ENCODE measurements at places on chromosomes 3 and 15.

- DNase-seq: no peak
These were observed 195.8 kb downstream of the SHQ1 start for GRCh38 chr3:72652395-72652794.

DNA sequence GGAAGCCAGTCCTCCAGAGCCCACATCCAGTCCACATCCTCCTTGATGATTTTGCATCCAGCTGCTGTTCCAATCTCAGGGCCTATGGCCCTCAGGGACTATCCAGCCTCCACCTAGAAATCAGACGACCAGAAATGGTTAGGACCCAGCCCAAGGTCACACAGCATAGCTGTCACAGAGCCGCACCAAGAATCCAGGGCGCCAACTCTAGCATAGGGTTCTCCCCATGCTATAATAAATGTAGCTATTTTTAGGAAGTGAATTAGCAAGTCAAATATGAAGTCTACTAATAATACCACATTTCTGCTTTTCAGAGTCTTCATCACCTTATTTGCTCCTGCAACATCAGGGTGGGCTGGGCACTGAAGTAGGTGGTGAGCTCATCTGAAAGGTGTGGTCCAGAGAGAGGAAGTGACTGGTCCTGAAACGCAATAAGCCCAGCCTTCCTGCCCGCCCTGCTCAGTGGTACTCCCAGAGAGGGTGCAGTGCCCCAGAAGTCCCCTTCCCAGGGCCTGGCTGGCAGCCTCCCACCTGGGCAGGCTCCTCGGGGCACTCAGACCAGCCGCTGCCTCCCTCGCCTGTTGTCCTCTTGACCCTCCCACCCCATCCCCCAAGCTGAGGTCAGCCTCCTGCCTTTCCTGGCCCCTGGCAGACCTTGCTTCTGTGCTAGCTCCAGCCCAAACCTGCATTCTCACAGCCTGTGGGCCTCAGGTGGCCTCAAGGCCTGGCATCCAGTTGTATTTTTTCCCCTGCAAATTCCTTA lies 17.6 kb upstream of the CYP11A1 start:
- no peak for DNase-seq

DNA sequence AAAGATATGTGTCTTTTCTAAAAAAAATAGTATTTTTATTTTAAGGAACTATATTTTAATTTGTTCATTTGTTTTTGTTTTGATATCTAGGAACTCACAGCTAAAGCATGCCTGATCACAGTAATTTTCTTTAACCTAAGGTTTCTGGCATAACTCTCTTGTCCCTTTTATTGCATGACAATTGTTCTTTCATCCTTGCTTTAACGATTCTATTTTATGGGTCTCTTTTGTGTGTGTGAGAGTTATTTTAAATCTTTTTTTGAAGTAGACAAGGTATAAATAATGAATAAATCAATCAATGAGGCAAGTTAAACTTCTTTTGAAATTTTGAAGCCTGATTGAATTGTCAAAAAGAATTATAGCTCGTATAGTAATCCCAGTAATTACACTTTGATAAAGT lies 747.8 kb upstream of the GOLIM4 start:
- DNase-seq: no peak

DNA sequence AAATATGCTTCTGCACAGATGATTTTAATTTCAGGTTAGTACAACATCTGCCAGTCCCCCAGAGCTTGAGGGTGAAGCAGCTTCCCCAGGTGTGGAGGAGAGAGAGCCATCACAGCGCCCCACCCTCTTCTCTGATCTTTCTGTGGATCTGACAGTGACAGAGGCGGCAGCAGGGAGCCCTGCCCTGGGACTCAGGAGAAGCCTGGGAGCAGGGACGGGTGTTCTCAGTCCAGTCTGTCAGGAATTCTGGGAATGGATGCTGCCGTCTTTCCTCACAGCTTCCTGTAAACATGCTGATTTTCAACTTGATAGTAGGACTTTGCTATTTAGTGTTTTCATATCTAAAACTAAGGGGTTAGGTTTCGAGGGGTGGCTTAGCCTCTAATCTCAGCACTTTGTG lies 11.4 kb upstream of the RAB8B start:
- DNase-seq: no peak

- DNase-seq: no peak
These were observed 333.8 kb downstream of the PDCD6IP start for GRCh38 chr3:34132069-34132692.

- DNase-seq: no peak
These were observed 150.5 kb upstream of the ZNF385D start for GRCh38 chr3:21901484-21901883.

DNA sequence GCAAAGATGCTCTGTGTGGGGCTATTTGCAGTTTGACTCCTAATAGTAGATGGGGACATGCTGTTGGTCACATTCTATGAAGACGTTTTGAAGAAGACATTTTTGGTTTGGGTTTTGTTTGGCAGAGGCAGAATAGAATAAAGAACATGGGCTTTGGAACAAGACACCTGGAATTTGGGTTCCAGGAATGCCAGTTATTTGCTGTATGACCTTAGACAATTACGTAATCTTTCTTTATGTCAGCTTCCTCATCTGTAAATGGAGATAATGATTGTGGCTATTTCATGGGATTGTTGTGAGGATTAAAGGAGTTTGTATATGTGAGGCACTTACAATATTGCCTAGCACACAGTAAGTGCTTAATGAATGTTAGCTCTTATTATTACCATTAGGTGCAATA lies 91.6 kb downstream of the MESD start:
- DNase-seq: no peak

- no peak for DNase-seq
These were observed 213.5 kb downstream of the CPNE4 start for GRCh38 chr3:131821191-131821762.

GRCh38 chr3:26625187-26625586 lies 2.6 kb downstream of the LRRC3B start:
- no peak for DNase-seq

GRCh38 chr15:74382004-74382816 lies 14.8 kb upstream of the CYP11A1 start:
- DNase-seq: peak; percentile 71

DNA sequence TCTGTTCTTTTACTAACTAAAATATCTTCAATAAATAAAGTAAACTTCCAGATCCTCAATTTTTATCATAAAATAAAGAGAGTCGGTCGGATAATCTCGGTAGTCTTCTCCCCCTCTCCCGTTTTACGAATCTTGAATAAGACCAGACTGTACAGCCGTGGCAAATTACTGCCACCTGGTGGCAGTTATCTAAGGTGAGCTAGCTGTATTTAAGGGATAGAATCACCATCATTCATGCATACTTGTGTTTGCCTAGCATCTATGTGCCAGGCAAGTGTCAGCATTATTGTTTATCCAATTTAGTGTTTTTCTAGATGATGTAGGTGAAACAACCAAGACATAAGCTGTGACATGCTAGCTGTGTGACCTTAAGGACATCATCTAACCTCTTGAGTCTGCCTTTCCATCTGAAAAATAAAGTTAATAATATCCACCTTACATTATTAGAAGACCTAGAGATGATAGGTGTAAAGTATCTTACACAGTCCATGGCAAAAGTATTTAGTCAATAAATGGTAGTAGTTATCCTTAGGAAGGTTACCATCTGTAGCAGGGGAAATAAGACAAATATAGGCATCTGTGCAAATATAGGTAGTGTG lies 21.3 kb downstream of the DUT start:
- peak; percentile 65 for DNase-seq

- no peak for DNase-seq
These were observed 12.7 kb downstream of the SEC61A1 start for GRCh38 chr3:128064962-128065361.

DNA sequence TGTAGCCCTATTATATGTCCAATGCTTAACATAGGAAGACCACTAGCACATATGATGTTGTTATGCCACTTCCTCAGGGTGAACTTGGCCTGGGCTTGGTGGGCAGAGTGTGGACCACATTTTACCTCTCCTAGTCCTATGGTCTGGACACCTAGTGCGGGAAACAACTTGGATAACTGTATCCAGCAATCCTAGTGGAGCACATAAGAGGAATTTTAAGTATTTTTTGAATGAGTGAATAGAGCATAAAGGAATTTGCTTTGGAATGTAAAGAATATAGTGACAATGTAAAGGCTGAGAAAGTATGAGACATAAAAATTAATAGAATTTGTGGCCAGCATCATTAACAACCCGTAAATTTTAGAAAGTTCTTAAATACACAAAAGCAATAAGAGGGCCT lies 528.9 kb downstream of the IGSF11 start:
- peak; percentile 28 for DNase-seq

- DNase-seq: no peak
These were observed 172.8 kb upstream of the SNTN start for GRCh38 chr3:63479661-63480035.

GRCh38 chr3:121758727-121759450 lies 9.3 kb upstream of the GOLGB1 start:
- DNase-seq: no peak

GRCh38 chr3:61908382-61908781 lies 347.0 kb downstream of the PTPRG start:
- DNase-seq: peak; percentile 58

DNA sequence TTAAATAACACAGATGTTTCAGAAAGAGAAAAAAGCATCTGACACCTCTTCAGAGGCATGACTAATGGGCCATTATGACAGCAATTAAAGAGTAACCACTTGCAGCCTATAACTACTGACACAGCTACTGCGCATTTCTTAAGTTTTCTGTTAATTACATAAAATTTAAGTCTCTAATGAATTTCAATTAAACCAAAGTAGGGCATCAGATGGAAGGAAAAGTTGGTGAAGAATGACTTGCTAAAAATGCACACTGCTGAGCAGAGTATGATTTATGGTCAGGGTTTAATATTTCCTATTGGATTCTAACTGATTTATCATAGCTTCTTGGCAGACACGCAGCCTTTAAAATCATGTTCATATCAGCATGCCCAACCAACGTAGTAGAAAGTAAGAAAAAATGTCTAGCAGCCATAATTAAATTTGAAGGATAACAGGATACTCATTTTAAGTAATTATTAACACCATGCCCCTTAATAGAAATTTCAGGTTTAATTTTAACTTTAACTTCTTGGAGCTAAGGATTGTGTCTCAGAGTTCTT lies 140.0 kb downstream of the CBLB start:
- no peak for DNase-seq

- DNase-seq: no peak
These were observed 546.1 kb downstream of the NTRK3 start for GRCh38 chr15:87710406-87710805.

- DNase-seq: peak; percentile 96
These were observed 75.8 kb downstream of the AAGAB start for GRCh38 chr15:67178569-67179210.

DNA sequence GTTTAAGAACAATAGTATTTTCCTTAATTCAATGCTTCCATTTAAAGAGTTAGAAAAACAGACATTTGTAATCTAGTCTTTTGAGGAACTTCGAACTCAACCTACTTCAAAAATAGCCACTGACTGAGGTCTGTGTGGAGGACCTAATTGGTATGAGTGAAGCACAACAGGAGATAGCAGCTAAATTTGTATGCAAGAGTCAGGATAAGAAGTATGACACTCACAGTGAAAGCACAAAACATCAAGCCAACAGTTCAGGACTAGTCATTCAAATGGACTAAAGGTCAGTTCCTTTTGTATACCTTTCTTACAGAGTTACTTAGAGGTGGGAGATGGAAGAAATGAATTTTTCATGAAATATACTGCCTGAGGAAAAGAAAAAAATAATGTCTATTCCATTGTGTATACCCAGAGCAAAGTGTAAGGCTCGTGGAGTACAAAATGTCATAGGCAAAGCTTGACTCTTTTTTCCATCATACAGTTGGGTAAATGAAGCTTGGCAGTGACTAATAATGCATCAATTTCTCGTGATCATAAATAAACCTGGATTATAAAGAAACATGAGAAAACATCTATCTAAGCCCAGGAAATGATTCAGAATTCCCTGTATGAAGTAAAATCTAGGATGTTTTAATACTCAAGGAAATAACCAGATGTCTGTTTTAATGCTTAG lies 1005.2 kb upstream of the CADM2 start:
- DNase-seq: no peak

GRCh38 chr3:60720736-60721135 lies 530.5 kb downstream of the FHIT start:
- no peak for DNase-seq

DNA sequence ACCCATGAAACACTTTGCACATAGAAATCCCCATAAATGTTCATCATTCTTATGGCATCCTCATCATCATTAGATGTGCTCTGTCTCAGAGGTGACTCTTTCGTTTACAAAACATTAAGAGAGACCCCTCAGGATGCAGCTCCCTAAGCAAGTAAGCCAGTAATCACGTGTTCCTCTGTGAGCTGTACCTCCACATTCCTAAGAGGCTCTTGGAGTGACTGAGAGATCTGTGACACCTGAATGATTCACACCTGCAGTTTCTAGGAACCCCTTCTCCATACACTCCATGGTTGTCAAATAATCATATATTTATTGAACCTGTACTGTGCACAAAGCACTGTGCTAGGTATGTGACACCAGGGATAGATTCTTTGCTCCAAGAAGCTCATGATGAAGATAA lies 602.4 kb downstream of the UNC13C start:
- DNase-seq: no peak

DNA sequence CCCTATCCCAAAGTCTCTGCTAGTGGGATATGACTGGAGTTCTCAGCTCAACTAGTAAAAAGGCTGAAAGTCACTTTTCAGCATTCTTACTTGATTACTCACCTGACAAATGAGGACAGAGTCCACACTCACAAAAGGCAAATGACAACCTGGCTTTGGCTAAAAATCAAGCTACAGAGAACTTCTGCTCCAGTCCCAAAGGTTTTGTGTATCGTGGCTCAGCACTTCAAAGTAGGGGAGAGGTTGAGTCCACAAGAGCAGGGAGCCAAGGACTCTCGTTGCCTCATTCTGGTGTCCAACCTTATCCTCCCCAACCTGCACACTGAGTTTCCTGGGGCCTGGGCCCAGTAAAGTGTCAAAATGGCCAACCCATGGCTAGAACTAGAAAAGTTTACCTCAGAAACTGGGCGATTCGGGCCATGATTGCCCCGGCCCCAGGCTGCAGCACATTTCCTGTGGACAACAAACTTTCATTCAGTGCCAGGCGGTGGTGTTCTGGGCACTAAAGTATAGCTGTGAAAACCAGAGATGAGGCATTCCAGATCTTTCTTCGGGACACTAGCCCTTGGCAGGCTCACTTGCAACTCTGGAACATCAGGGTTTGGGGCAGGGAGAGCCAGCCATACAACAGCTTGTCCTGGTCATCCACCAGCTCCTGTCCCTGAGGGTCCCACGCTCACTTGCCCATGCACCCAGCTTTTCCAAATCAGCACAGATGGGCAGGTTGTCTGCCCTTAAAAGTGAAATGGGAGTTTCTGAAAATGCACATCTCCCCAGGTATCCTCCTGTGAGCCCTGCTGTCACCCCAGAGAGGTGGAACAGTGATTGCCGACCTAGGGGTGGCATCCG lies 3.1 kb downstream of the ACAA1 start:
- DNase-seq: no peak
